ENCODE measurements at places on chromosomes 2 and 18.

GRCh38 chr2:174158003-174158402, 90.3 kb downstream of the OLA1 start:
- DNase-seq, result peak; percentile 25

DNA sequence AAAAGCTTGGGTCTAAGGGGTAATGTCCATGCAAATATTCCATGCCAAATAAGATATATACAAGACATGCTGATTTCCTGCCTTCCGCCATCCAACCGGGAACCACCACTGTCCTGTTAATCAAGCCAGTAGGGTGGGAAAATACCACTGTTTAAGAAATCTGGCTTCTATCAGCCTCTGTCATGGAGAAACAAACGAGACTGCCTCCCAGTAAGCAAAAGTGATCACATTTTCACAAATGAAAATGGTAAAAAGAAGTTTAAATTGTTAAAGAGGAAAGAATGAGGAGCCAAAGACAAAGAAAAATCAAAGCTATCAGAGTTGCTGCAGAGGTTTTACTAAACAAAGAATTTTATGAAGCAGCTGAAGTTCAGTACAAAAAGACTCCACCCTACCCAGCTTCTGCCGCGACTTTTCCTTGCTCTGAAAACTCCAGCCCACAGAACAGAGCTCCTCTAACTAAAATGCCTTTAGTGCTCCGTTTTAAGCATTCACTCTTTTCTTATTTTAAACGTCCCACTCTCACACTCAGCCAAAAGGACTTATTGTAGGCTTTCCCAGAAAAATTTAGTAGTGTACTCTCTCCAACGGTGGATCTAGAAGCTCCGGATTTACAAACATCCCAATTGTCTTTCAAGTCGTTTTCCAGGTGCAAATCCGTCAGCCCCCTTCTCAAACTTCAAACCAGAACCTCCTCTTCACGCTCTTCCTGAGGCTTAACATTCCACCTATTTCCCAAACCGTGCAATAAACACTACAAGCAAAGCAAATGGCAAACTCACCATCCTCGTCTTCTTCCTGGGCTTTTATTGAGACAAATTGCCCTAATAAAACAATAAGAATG, 613 bp downstream of the COL5A2 start:
- DNase-seq, result peak; percentile 59

DNA sequence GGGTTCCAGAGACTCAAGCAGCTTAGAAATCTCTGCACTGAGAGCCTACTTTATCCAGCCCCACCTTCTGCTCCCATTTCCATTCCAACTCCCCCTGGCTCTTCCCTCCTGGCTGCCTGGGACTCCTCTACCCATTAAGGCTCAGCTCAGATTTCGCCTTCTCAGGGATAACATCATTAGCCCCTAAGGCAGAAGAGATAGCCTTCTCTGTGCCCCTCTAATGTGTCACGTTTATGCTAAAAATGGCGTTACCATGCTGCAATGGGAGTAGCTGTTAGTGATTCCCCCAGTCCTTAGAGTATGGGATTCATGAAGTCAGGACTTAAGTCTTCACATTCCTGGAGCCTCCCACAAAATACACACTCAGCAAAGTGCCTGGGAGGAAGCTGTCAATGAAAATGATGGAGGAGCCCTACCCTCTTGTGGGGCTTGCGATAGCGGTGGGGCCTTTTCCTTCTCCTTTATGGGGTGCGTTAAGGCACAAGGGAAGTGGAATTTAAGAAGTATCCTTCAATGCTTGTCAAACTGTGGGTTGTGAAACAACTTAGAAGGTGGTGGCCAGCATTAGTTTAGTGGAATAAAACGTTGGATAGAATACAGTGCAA, 144.7 kb upstream of the COPS8 start:
- no peak for DNase-seq

DNA sequence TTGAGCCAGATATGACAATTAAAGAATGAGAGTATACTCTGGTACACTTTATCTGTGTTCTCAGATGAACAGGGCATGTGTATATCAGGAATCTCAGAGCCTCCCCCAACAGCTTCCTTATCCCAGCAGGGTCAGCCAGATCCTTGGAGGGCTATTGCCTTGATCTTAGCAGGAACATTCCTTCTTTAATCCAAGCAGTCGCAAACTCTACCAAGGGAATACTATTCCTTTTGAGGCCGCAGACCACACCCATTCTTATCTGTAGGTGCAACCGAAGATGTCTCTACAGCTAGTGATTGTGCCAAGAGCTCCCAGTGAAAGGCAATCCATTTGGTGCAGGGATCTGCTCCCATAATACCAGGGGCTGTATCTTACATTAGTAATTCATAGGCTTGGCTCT, 118.3 kb upstream of the DOK6 start:
- DNase-seq, result no peak

DNA sequence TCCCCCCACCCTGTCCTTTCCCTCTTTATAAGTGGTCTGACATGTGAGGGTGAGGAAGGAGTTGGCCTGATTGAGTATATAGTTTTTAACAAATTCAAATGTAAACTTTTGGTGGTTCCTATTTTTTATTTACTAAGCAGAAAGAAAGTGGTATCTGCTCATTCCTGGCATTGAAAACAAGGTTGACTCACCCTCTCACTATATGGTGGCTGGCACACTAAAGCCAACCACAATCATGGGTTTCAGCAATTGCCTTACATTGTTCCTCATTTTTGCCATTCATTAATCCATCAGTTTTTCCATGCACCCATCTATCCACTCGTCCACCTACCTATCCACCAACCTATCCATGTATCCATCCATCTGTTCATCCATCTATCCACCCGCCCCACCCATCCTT, 75.4 kb upstream of the IGFBP5 start:
- no peak for DNase-seq

DNA sequence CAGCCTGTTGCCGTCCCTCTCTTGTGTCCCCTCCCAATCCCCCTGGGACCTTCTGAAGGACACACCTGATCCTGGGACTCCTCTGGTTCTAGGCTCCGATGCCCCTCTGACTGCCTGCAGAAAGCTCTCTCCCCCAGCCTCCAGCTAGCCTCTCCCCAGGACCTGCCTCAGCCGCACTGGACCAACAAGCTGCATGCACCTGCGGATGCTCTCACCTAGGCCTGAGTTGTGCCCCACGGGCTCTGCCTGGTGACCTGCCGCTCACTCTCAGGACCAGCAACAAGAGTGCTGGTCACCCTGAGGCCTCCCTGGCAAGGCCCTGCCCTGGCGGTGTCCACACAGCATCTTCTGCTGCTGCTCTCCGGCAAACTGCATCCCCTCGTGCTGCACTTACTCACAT, 63.0 kb downstream of the EIPR1 start:
- DNase-seq, result no peak

DNA sequence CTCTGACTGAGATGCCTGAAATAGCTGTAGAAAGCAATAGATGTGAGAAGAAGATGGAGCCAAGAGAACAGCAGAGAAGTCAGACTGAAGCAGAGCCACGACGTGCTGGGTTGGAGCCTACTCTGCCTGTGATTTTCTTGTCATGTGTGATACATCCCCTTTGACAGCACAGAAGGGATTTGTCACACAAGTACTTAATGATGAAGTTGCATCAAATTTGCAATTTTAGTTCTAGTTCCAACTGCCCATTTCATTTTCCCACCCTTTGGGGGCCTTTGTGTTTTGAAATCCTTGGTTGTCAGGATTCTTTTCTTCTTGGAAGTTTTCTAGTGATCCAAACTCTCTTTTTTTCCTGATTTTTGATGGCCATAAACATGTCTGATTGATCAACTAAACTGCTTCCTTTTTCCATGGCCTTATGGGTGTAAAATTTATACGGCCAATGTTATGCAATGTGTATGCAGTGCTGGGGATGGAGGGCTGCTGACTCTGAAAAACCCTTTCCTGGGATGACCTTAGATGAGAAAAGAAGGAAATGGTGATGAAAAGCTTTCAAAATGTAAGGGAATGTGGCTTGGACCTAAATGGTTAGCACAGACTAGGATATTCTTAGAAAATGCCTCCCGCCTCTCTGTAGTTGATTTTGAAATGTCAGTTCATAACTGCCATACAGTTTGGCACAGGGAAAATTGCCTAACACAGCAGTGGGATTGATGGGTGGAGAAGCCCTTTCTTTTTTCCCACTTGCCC, 9.6 kb upstream of the B3GNT2 start:
- DNase-seq, result no peak

DNA sequence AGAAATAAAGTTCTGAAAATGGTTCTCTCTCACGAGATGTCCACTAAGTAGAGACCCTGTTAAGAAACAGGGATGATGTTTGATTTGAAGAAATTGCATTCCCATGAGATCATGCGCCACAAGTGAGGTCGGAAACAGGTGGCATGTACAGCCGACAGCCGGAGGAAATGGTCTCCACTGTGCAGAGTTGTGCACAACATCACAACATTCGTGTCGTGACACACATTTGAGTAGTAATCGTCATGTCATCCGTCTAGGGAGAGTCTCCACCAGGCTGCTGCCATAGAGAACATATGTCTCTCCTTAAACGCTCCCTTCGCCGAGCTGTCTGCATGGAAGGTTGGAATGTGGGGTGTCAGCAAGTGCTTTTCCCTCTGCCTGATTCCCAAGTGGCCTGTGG, 84.7 kb downstream of the ASAP2 start:
- DNase-seq, result no peak

DNA sequence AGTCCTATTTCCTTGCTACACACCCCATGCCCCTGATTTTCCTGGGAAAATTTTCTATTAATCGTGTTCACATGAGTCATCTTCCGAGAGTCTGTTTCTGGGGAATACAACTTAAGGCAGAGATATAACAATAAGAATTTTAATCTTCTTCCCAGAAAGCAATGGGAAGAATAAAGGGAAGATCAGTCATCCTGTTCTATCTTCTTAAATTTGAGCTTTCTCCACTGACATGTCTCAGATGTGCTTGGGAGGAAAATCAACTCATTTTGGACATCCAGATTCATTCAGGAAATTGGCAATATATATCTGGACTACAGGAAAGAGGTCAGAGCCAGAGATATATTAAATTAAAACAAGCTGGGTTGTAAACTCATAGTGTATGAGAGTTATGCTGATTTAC, 62.3 kb upstream of the SPAG16 start:
- peak; percentile 46 for DNase-seq

DNA sequence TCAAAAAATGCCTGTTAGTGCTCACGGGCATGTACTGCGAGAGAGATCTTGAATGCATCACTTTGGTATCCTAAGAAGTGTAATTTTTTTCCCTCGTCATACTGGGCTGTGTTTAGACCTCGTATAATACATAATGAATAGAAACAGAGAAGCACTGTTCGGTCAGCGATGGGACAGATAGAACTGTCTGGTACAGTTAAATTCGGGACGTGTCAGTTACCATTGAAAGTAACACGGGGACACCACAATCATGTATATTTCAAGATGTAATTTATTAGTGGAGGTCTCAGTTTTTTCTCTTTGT, 1.8 kb downstream of the PKP4 start:
- no peak for DNase-seq

DNA sequence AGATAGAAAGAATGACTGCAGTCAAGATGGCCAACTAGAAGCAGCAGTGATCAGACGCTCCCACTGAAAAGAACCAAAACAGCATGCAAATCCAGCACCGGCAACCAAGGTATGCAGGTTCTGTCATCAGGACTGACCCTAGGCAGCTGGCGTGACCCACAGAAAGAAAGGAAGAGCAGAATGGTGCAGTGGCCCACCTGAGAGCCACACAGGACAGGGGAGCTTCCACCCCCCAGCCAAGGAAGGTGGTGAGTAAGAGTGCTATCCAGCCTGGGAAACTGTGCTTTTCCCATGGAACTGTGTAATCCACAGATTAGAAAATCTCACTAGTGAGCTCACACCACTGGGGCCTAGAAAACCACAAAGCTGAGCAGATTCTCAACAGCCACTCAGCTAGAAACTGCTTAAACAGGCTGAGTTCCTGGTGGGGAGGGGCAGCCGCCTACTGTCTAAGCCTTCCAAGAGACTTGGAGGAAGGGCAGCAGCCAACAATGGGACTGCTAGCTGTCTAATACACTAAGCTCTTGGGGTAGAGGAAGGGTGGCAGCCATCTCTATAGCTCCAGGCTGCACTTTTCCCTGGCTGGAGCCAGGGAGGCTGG, 127.9 kb downstream of the EVA1A start:
- DNase-seq, result peak; percentile 29

GRCh38 chr2:158509928-158510797, 53.4 kb downstream of the PKP4 start:
- no peak for DNase-seq

DNA sequence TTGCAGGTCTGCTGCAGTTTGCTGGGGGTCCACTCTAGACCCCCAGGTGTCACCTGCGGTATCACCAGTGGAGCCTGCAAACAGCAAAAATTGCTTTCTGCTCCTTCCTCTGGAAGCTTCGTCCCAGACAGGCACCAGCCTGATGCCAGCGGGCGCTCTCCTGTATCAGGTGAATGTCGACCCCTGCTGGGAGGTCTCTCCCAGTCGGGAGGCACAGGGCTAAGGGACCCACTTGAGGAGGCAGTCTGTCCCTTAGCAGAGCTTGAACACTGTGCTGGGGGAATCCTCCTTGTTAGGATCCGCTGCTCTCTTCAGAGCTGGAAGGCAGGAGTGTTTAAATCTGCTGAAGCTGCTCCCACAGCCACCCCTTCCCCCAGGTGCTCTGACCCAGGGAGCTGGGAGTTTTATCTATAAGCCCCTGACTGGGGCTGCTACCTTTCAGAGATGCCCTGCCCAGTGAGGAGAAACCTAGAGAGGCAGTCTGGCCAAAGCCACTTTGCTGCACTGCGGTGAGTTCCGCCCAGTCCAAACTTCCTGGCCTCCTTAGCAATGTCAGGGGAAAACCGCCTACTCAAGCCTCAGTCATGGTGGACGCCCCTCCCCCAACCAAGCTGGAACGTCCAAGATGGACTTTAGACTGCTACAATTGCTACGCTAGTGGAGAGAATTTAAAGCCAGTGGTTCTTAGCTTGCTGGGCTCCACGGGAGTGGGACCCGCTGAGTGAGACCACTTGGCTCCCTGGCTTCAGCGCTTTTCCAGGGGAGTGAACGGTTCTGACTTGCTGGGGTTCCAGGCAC, 652.5 kb downstream of the KCNJ3 start:
- no peak for DNase-seq

- peak; percentile 60 for DNase-seq
Observed at GRCh38 chr2:40095000-40095399, 315.9 kb upstream of the THUMPD2 start.

DNA sequence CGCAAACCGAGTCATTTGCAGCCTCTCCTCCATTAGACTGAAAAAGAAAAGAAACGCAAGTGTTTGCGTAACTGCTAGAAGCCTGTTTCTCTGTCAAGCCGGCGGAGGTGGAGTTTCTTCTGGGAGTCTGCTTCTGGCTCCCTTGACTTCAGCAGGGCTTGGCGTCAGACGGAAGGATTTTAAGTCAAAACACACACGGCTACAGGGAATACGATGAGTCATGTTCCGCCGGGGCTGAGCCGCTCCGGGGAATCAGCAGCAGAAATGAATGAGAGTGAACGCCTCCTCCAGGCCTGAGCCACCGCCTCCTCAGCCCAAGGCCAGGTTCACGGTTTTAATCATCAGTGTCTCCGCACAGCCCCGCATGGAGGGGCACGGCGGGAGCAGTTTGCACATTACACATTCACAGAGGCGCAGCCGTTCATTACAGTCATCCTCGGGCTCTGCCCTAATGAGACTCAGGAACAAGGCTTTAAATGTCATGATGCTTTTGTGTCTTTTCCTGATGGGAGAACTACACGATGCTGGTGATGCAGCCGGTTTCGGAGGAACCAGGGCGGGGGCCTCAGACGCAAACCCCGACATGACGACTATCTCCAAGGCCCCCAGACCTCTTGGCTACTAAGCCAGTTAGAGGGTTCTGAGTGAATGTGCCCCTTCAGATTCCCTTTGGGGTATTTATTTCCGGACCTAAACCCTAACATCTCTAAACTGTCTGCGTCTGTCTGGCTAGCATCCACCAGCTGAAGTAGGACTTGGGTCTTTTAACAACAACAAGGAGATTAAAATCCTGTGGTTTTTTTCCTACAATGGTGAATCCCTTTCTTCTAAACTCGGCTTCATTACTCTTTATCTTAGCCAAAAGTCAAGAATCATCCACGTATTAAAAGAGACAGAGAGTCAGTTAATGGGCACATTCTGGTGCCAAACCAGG, 11.1 kb upstream of the SCG2 start:
- peak; percentile 98 for DNase-seq

Measured in brain microvascular endothelial cell (primary cell).